ENCODE measurements at places on chromosomes 4 and X. TPM values are rescaled to one million over a fixed set of nuclear protein-coding genes. Genes with fewer than 3 reads are reported as not detected.

GRCh38 chrX:104098151-104098808 lies 14.0 kb upstream of the ZCCHC18 start:
- DNase-seq: peak; percentile 67

DNA sequence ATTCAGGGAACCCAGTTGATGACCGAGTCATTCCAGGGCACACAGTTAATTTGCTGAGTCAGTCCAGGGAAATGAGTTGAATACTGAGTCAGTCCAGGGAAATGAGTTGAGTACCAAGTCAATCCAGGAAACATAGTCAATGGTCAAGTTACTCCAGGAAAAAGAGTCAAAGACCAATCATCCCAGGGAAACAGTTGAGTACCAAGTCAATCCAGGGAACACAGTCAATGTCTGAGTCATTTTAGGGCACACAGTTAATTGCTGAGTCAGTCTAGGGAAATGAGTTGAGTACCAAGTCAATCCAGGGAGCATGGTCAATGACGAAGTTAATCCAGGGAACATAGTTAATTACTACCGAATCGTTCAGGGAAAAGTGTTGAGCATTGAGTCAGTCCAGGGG lies 754.4 kb downstream of the NLGN4X start:
- no peak for DNase-seq

DNA sequence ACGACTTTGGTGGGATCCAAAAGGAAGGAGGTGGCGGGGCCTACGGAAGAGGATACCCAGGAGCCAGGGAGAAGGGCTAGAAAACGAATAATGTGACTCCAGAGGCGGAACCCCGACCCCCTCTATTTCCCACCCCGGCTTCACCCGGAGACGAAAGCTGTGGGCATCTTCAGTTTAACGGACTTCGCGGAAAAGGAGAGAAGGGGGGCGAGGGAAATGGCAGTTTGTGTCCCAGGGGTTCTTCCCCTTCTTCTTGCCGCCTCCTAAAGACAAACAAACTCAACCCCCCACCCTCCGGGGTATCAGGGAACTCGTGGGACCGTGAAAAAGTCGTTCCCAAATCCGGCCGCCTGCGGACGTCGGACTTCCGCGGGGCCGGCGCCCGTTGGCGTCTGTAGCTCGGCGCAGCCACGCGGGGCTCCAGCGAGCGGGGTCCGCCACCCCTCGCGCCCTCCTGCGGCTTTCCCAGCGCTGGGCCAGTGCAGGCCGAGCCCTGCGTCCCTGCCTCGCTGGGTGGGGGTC lies 3.6 kb upstream of the LEF1 start:
- DNase-seq: peak; percentile 81

DNA sequence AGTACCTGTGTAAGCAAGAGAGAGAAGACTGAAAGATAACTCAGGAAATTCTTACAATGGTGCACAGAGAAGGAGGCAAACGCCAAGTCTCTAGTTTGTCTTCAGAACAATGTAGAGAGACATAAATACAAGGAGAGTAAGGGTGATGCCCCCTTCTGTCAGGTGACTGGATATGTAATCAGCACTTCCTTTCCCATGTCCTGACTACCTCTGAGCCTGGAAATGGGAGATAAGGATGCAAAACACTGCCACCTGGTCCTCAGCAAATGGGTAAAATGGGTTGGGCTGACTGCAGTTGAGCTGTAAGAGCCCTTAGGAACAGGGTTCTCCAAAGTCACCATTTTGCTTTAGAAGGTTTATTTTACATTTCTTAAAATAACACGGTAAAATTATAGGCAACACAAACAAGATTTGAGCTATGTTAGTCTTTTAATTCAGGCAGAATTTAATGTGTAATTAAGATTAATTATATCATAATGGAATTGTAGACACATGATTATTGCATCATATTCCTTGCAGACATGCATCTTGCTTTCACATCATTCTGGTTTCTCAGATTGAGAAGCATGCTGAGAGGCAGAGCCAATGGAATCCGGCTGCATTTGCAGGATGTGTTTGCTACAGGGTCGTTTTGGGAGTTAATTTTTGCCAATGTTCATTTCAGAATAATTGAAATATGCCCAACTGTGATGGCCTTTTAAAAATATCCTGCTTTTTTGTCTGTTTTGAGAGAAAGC lies 37.2 kb upstream of the ARX start:
- DNase-seq: no peak

DNA sequence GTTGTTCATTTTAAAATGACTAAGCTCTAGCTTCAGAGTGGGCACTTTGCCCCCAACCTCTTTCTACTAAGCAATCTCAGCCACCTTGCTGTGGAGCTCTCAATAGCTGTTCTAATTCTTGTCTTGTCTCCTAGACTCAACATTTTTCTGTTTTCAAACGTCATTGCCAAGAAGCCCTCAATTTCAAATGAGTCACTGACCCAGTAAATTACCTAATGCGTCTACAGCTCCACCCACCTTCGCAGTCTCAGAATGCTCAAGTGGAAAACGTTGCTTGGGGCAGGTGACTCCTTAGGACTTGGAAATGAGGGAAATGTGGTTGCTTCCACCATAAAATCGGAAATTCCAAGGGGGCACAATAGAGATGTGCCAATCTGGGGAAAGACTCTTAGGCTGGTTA lies 59.0 kb downstream of the ING2 start:
- no peak for DNase-seq

- peak; percentile 33 for DNase-seq
Measured at GRCh38 chr4:38266616-38267015, 306.4 kb downstream of the PTTG2 start.

DNA sequence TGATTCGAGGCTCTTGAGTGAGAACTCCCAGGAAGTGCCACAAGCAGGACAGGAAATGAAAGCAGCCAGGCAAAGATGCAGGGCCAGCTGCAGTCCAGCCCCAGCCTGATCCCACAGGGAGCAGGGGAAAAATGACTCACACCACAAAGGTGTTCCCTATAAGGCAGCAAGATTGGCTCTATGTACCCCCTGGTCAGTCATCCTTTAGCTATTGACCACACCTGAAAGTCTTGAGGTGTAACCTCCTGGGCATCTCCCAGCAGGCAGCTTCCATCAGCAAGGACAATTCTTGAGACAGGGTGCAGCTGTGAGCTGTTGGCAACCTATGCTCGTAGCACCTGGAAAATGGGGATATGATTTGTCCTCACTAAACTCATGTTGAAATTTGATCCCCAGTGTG lies 27.9 kb upstream of the EXOC1L start:
- no peak for DNase-seq

- no peak for DNase-seq
Measured at GRCh38 chr4:185307136-185307950, 88.4 kb downstream of the LRP2BP start.

DNA sequence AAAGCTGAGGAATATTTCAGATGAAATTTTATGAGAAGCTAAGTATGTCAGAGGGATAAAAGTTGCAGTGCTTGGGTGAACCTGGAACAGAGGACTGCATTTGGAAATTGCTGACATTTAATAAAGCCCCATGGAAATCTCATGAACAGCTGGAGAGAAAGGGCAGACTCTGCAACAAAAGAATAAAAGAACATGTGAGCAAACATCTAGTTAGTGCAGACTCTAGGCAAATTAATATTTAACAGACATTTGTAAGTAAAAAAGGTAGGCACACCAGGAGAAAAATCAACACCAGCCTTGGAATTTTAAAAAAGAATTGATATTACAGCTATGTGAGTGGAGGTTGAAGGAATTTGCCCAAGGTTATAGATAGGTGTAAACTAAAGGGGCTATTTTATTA lies 114.6 kb upstream of the PUDP start:
- DNase-seq: no peak

- no peak for DNase-seq
Measured at GRCh38 chr4:53421791-53422190, 44.4 kb downstream of the FIP1L1 start.

DNA sequence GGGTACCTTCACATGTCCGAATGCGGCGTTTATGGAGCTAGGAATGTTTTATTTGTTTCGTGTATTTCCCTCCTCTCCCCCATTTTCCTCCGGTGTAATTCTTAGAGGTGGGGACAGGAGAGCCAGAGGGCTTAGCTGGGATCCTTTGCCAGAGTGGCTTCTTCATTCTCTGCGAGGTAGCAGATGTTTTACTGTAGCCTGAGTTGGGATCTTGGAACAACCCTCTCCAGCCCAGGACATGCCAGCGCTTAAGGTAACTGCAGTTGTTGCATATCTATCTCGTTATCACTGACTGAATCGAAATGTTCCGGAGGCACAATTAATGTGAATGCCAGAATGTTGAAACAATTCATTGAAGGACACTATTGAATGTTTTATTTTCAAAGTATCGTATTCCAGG lies 59.0 kb upstream of the DYNLT3 start:
- DNase-seq: no peak

- DNase-seq: peak; percentile 43
Measured at GRCh38 chr4:74934016-74934831, 1.3 kb downstream of the PARM1 start.

DNA sequence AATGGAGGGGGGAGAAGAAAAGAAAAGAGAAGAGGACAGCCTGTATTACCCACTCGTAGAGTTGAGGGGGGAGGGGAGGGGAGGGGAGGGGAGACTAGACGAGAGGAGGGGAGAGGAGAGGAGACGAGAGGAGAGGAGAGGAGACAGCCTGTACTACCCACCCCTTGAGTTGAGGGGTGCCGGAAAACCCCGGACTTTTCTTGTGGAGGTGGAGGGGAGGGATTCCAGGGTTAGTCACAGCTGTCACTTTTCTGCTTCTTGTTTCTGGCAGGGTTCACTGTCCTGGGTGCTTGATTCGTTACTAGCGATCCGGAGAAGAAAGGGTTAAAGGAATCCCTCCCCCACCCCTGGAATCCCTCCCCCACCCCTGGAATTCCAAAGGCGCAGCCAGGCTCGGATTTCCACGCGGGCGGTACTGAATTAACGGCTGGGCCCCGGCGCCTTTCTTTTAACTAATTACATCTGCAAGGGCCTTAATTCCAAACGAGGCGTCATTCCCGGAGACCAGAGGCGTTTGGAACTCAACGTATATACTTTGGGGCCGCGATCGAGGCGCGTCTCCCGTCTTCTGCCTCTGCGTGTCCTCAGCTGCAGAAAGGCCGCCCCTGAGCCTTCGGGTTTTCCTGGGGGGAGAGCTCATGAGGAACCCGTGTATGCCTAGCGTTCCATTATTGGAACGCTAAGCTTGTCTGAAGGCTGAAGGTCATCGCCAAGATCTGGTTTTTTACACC lies 20.1 kb upstream of the CSF2RA start:
- DNase-seq: peak; percentile 34

DNA sequence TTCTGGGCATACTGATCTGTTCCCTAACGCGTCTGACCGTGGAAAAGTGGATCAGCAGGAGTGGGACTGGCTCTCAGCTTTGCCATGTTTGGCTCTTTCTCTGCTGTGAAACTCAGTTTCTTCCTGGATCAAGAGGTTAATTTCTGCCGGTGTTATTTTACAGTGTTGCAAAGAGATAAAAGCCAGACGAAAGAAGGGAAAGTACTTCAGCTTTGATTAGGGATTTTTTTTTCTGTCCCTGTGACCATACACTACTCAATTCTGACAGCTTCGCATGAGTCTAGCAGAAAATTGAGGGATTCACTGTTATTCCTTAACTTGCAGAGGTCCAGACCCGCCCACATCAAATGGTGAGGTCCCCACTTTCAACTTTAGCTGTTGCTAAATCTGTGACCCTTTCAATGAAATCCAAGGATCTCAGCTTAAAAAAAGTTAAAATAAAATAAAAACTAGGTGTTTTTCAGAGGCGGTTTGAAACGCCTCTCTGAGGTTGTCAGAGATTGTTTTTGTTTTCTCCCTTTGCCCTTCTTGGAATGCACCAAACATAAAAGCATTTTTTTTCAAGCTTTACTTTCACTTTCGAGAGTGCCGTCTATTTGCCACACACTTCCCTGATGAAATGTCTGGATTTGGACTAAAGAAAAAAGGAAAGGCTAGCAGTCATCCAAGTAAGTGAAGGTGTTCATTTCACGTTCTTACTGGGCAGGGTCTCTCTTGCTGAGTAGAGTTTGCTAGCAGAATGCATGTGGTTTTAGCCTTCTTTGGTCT lies at the start of gene TLR3:
TSS of gene TLR3 (plus strand) at position 576 of the 768 bp plus-strand sequence. CDS start 7,464 bp downstream, outside the sequence.
- DNase-seq: no peak

DNA sequence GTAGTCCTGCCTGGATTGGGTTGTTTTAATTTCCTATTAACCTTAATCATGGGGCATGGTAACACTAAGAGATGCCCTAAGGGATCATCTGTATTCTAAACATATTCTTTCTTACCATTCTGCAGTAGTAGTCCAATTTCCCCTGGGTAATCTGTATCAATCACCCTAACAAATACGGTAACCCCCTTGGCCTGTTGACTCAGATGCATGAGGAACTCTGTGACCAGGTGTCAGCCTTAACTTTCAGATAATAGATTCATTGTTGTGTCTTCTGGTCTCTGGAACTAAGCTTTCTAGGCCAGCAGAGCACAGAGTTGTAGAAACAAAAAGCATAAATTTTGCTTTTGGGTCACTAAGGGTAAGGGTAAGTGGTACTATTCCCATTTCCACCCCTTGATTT lies 13.1 kb upstream of the BANK1 start:
- no peak for DNase-seq

- no peak for DNase-seq
Measured at GRCh38 chr4:188132232-188132631, 7.0 kb upstream of the TRIML1 start.

- no peak for DNase-seq
Measured at GRCh38 chr4:188198982-188199792, 59.9 kb downstream of the TRIML1 start.

DNA sequence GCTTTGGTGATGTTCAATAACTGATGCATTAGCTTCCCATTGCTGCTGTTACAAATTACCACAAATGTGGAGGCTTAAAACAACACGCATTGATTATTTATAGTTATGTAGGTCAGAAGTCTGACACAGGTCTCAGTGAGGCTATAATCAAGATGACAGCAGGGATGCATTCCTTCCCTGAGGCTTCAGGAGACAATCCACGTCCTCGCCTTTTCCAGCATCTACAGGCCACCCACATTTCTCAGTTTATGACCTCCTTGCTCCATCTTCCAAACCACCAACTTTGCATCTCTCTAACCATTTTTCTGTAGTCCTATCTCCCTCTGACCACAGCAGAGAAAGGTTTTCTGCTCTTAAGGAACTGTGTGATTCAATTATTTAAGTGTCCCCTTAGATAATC lies 92.5 kb downstream of the GASK1B start:
- no peak for DNase-seq

GRCh38 chrX:125627676-125628075 lies 308.0 kb downstream of the TEX13C start:
- DNase-seq: no peak

SPANXB1 gene
- polyA plus RNA-seq: not detected

NEXMIF gene
- polyA plus RNA-seq: 1.9 TPM

TAPT1 gene
- polyA plus RNA-seq: 23.6 TPM

HPGDS gene
- 8.3 TPM for polyA plus RNA-seq

PDCL2 gene
- polyA plus RNA-seq: not detected

MBTPS2 gene
- polyA plus RNA-seq: 30.9 TPM

JADE3 gene
- polyA plus RNA-seq: 5.0 TPM

Data from muscle of back (tissue), 13 donors.